ENCODE measurements at places on chromosomes 6 and 20.

GRCh38 chr6:23394681-23395080, 731.3 kb upstream of the NRSN1 start:
- DNase-seq = no peak

DNA sequence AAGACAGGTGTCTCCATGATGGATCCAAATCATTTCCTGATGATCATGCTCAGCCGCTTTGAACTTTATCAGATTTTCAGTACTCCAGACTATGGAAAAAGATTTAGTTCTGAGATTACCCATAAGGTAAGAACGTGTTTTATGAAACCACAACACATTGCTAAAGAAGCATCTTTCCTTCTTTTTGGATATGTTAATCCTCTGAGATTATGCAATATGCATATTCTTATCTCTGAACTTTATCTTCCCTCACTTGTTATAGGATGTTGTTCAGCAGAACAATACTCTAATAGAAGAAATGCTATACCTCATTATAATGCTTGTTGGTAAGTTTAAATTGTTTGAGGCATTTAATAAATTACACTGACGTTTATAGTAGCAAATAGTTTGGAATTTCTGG, 78.2 kb downstream of the PRPH2 start:
- no peak for DNase-seq

- no peak for DNase-seq
These were observed 38.1 kb downstream of the B4GALT5 start for GRCh38 chr20:49675368-49676151.

- no peak for DNase-seq
These were observed 6.4 kb downstream of the LZTS3 start for GRCh38 chr20:3166913-3167342.

DNA sequence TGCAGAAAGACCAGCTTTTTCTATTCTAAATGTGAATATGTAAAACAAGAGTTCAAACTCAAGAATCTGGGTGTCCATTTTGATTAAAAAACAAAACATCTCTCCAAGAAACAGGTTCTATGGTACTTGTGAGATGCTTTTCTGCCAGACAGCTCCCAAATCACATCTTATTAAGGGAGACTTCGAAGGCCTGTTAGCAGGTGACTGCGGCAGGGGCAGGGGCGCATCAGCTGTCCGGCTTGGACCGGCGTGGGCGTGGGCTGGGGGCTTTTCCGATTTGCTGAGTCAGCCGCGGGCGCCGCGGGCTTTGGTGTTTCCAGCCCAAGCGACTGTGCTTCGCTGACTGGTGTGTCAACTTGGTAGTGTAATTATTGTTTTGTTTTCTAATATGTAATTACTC, 32.6 kb downstream of the TFAP2A start:
- no peak for DNase-seq

DNA sequence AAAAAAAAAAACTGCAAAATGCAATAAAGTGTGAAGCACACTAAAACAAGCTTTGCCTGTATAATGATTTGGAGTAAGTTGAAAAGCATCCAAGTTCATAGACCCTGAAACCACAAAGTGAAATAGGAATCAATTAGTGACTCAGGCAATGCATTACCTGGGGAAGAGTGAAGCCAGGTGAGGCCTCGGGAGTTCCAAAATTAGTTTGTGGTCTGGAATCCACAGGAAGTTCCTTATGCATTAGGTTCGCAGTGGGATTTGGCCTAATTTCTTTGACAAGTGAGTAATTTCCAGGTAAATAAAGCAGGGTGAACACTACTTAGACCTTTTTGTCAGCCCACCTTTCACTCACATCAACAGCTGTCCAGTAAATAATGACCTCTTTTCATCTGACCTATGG, 490.8 kb downstream of the CBLN4 start:
- DNase-seq = no peak

GRCh38 chr6:44593539-44593944, 206.0 kb downstream of the CDC5L start:
- peak; percentile 36 for DNase-seq

GRCh38 chr6:54083287-54083686, 28.0 kb upstream of the MLIP start:
- DNase-seq = no peak

DNA sequence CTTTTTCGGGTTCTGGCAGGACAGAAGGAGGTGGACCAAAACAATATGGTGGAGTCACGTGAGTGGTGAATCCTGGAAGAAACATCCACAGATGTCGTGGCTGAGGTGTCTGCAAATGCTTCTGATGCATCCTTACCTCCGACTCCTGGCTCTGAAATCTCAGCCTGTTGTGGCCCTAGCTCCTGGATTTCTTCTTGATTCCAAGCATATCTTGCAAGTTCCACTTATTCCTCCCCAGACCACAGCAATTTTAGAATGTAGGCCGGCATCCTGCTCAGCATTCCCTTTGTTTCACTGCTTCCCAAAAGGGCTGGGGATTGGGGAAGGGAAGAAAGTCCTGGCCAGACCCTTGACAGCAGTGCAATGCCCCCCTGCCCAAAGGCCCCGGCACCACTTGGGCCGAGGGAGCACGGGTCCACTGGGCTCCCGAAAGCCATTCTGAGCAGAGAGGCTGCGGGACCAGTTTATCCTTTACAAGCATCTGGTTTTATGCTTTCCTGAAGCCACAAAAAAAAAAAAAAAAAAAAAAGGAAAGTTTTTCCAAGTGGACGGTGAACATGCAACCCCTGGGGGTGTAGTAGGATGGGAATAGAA, 200.9 kb upstream of the RNF24 start:
- DNase-seq = no peak

DNA sequence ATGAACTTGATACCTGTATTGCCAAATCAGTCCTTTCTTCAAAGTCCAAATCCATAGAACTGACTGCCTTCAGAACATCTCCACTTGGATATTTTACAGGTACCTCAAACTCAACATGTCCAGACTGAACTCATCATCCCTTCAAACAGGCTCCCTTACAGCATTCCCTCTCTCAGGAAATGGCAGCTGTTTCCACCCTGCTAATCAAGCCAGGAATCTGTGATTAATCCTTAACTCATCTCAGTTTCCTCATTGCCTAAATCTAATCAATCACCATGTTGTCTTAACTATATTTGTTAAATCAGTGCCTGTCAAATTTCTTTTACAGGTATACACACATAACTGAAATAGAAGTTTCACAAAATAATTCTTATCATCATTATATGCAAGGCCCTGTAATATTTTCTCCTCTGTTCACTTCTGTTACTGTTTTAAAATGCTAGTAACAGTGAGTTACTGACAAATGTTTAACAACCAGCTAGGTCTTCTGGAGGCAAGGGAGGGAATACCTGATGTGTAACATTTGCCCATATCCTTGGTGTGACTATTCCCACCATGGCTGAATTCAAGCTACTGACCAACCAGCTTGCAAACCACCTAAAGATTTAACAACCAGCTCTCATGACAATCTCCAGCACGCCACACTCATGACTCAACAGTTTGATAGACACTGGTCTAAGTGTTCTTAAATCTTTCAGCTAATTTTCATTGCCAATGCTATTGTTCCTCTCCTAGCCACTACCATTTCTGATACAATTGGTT, 124.9 kb downstream of the ADAT2 start:
- no peak for DNase-seq
